Head of caudate nucleus (tissue), 42 donors: ENCODE measurements at places on chromosomes 11 and 22.

DNA sequence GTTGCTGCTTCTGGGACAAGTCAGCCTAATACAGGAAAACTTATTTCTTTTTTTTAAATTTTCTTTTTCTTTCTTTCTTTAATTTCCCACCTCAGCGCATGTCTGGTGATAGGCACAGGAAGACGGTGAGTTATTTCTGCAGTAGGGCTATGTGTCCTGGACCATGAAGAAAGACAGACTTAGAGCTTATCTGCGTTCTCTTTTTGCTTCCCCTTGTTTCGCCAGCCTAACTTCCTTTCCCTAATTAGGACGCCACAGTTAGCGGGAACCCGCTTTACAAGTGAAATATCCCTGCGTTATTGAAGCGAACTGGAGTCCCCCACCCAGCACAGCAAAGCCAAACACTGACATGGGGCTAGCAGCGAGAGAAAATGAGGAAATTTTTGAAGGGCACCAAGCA, 8.6 kb downstream of the OR6M1 start:
- DNase-seq, result no peak

DNA sequence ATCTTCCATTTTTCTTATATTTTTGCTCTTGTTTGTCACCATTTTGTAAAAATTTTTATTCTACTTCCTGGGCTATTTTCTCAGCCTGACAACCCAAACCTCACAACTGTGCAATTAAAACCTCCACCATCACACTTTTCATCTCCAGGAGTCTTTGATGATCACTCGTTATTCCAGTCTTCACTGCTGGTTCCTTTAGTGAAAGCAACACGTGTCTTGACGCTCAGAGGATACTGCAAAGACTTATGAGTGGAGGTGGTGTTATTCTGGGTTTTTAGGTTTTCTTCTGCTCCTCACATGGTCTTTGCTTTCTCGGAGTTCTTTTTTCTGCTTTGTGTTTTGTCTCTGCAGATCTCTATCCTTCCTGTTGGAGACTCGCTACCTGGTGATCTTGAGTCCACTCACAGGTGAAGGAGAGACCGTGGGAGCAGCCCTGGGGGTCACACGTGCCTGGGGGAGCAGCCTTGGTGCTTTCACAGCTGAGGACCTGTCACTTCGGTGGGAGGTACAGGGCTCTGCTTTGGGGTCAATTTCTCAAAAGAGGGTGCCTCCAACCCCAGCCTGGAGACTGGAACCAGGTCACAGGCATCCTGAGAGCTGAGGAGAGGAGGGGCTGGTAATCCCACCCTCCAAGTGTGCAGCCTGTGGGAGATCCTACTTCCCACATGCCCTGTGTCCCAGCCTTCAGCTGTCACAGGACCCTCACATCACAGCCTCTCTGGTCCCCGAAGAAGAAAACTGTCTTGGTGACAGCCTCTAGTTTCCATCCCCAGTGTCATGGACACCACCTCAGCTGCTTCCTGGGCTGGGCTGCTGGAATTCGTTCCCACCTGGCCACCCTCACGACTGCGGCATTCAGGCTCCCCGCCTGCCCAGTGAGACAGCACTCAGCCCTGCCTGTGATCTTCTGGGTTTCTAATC, 11.0 kb downstream of the SULT4A1 start:
- no peak for DNase-seq

DNA sequence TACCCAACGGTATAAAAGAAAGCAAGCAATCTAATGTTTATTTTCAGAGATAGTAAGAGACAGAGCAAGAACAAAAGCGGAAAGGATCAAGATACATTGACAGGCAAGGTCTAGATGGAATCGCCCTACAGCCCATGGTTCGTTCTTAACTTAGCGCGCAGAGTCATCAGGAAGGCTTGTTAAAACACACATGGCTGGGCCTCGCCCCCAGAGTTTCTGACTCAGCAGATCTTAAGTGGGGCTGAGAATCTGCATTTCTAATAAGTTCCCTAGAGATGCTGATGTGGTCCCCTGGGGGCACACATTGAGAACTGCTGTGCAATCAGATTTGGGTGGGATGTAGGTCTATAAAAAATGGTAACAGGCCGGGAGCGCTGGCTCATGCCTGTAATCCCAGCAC, 35.8 kb upstream of the CHRM4 start:
- peak; percentile 53 for DNase-seq

DNA sequence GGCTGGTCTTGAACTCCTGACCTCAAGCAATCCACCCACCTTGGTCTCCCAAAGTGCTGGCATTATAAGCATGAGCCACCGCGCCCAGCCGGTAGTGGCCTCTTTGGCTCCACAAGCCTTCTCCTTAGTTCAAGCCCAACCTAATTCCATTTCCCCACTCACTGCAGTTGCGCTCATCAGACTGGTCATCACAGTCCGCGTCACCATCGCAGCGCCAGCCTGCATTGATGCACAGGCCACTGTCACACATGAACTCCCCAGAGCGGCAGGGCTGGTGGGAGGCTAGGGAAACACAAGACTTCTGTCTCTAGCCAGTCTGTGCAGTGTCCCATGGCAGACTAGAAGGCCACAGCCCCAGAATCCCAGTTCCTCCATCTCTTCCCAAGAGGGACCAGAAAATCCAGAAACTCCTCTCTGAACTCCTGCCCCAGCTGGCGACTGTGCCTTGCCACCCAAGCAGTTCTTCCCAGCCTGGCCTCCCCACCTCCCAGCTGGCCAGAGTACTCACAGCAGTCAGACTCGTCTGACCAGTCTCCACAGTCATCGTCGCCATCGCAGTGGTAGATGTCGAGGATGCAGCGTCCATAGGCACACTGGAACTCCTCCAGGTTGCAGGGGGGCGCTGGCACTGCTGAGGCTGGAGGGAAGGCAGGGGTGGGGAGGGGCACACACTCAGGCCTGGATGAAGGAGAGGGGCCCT, 19.8 kb downstream of the LRP4 start:
- no peak for DNase-seq

DNA sequence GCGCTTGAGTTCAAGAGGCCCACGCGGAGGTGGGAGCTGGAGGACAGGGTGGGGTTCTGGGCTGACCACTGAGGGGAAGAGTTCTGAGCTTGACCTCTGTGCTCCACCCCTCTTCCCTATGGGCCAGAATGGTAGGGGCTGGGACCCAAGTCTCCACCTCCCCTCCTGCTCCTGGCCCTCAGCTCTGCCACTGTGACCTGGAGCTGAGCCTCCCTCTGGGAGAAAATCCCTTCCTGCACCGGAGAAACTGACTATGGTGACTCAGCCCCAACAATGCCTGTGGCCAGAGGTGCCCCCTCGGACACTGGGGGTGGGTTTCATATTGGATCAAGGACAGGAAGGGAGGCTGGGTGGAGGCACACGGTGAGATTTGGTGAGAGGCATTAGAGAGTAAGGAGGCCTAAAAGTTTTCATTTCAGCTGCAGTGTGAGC, 23.0 kb downstream of the RELT start:
- DNase-seq, result no peak

- no peak for DNase-seq
Measured at GRCh38 chr11:12166299-12167060, 56.1 kb downstream of the MICAL2 start.

GRCh38 chr22:18000441-18001039, 23.8 kb downstream of the MICAL3 start:
- DNase-seq, result no peak

DNA sequence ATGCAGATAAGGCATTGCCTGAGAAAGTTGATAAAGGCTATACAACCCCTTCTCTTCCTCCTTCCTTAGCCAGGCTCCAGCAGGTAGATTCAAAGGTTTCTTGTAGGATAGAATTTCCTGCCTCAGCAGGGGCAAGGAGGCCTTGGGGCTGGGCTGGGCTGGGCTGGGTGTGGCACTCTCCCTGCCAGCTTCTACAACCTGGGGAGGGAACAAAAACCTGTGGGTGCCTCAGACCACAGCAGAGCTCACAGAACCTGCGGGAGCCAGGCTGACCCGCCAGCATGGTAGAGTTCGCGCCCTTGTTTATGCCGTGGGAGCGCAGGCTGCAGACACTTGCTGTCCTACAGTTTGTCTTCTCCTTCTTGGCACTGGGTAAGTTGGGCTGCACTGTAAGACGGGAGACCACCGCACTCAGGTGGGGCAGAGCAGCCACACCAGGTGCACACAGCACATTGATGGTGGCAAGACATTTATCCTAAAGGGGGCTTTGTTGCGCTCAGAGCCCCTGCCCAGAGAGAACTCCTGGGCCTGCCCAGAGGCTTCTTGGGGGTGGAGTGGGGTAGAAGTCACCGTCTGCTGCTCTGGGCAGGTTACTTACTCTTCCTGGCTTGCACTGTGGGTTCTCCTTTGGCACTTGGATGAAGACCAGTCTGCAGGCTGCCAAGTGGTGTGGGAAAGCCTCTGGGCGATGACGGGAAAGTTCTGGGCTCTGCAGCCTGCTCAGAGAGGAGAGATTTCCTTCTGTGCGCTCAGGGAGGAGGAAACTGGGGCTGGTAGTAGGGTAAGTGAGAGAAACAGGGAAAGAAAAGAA, at the start of gene MOGAT2:
Gene MOGAT2, plus strand, starts transcription at position 231 of the 811 bp plus-strand sequence. Its CDS starts 51 bp downstream, at position 282.
- DNase-seq, result no peak

DNA sequence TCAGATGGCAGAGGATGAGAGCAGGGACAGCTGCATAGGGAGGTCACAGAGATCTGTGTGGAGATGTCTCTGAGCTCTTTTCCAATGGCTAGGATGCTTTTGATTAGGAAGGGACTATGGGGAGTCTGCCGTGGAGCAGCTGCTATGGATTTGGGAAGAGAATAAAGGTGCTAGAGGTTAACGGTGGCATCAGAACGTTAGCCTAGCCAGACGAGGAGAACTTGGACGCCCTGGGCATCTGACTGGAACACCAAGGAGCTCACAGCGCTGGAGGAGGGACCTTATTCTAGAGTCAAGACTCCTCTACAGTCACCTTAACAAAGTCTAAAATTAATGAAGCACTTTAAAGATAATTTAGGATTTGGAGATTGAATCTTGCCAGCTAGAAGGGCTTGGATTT, 157.2 kb upstream of the B3GAT1 start:
- DNase-seq, result no peak

GRCh38 chr11:64713781-64714363, 9.1 kb downstream of the NRXN2 start:
- no peak for DNase-seq

GRCh38 chr11:100851147-100851546, 164.1 kb downstream of the ARHGAP42 start:
- DNase-seq, result no peak

- DNase-seq, result no peak
Measured at GRCh38 chr11:11324090-11324489, 29.0 kb downstream of the CSNK2A3 start.

DNA sequence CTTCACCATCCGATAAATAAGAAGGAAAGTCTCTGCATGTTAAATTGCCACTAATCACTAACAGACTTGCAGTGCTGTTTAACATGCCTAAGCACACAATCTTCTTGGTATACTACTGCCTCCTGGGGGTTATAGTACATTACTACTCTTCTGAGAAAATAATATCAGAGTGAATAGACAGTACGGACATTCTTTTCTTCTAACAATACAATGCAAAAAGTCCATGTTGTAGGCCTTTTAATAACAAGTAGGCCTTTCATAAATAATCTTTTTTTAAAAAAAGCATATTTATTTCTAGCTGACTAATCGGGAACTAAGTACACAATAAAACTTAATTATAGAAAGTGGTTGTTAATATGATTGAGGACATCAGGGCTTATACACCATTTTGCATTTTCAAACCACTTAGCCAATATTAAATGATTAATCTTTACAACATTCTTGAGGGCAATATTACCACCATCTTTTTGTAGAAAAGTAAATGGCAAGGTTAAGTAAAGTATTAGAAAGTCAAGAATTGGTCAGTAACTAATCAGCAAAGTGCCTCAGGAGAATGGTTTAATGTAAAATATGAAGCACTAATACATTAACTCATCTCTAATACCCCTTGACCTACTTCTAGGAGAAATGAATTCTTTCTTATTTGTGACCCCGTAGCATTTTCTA, 84.7 kb downstream of the TTC28 start:
- no peak for DNase-seq

DNA sequence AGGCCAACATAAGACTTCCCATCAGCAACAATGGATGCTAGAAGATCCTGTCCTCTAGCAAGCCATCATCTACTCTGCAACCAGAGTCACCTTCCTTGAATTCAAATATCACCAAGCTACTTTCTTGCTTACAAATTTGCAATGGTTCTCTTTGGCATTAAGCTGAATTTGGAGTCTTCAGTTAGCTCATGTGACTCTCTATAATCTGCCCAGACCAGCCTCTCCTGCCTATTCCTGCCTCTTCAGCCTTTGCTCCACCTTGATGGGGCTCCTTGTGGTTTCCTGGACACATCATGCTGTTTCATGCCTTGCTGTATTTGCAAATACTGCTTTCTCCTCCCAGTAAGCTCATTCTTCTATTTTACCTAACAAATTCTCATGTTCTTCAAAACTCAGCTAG, 82.3 kb downstream of the RASSF10 start:
- DNase-seq, result no peak

- DNase-seq, result no peak
Measured at GRCh38 chr11:78216571-78217287, 28.0 kb downstream of the USP35 start.
